ENCODE measurements at places on chromosomes 11 and 22. TPM values are rescaled to one million over a fixed set of nuclear protein-coding genes. Genes with fewer than 3 reads are reported as not detected.

DNA sequence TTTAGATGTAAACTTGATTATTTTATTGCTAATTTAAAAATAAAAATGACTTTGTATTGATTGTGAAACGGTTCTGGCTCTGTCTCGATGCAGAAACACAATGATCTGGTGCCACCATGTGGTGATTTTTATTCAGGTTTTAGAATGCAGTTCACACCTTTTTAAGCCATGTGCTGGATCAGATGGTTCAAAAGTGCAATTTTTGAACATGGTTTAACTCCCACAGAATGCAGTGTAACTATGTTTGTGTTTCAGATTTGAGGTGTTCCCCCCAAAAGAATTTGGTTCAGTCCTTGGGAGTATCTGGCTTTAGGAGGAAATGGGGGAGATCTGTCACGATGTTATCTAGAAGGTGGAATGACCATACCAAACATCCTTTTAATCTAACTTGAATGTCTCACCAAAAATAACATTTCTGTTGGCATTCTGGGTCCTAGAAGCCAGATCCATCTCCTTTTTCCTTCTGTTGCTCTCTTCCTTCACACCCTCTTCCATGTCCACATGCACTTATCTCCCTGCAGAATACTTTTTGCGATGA is 7.9 kb downstream of the MRPL16 start:
- DNase-seq, result peak; percentile 75

- DNase-seq, result no peak
Observed at GRCh38 chr11:119195680-119196079, 10.4 kb downstream of the NHERF4 start.

GRCh38 chr11:47175746-47176327 is 842 bp downstream of the ARFGAP2 start:
- no peak for DNase-seq

GRCh38 chr11:78391424-78391823 is 26.2 kb downstream of the GAB2 start:
- DNase-seq, result no peak

DNA sequence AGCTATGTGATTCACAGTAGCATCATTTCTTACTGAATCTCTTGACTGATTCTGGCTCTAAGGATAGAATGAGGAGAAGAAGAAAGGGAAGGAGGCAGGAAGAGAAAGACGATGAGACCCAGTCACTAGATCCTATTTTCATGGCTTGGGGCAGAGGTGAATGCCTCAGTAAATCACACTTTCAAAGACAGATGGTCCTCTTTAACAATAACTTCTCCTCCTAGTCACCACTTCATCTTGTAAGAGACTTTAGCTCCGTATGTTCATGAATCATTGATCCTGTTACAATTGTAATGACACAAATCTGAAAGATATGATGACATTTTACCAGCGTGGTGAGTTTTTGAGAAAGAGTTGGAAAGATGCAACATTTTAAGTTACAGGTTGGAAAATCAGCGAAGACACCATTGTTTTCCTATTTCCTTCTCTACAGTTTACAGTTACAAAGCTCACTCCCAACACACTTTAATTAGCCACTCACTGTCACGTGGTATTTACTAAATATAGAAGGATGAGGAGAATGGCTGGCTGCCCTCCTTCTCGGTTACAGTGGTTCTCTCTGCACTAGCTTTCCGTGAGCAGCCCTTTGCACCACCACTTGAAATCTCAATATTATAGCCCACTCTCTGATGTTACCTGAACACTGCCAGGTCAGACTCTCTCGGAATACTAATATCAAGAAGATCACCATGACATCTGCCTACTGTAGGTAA is 205.8 kb downstream of the CADM1 start:
- no peak for DNase-seq

DNA sequence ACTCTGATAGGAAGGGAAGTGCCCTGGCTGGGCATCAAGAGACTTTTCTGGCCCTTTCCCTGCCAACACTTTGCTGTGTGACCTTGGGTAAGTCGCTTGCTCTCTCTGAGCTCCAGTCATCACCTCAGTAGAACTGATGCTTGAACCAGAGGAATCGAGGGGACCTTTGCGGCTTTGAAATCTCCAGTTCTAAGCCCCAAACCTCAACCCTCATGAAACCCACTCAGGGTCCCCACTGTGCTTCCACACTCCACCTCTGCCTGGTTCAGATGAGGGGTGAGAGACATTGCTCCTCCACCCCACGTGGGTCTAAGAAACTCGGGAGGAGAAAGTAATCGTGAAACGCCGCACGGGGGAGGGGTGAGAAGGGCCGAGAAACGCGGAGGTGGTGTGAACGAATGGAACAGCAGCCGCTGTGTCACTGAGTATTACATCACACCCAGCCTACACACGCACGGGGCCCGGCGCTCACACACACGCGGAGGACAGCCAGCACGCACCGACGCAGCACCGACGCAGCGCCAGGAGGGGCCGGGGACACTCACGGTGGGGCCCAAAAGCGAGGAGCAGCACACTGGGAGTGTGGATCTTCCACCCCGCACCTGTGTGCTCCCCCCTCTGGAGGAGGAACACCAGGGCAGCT is 4.3 kb downstream of the RTN4RL2 start:
- no peak for DNase-seq

- no peak for DNase-seq
Observed at GRCh38 chr11:72432347-72433287, 1.7 kb downstream of the CLPB start.

- DNase-seq, result peak; percentile 68
Observed at GRCh38 chr11:17208257-17208999, 642 bp upstream of the PIK3C2A start.

- no peak for DNase-seq
Observed at GRCh38 chr11:37511425-37511933, 913.4 kb upstream of the RAG2 start.

DNA sequence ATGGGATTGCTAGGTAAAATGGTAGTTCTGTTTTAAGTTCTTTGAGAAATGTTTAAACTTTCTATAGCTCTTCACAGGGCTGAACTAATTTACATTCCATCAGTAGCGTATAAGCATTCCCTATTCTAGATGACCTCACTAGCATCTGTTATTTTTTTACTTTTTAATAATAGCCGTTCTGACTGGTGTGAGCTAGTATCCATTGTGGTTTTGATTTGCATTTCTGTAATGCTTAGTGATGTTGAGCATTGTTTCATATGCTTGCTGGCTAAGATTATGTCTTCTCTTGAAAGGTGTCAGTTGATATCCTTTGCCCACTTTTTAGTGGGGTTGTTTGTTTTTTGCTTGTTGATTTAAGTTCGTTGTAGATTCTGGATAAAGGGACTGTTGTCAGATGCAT is 35.9 kb downstream of the MMP27 start:
- DNase-seq, result no peak

DNA sequence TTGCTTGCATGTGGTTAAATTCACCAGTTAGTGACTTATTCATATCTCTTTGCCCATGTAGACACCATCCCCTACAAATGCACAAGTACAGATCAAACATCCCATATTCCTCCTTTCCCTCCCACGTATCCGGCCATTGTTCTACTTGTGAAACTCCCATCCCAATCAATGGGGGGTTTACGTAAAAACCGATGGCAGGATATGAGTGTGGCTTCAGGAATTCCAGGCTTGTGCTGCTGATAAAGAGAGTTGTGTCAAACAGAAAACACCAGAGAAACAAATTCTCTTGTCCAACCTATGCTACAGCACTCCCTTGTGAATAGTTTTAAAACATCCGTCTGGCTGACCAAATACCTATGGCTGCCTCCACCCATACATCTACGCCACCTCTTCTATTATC is 15.5 kb downstream of the FLI1 start:
- no peak for DNase-seq

- DNase-seq, result no peak
Observed at GRCh38 chr11:118155776-118156530, 3.3 kb upstream of the SCN4B start.

GRCh38 chr22:40757071-40757470 is 62.1 kb downstream of the SLC25A17 start:
- DNase-seq, result no peak

- no peak for DNase-seq
Observed at GRCh38 chr11:14095882-14096281, 133.4 kb downstream of the SPON1 start.

GRCh38 chr11:65104628-65105027 is 7.0 kb upstream of the TM7SF2 start:
- DNase-seq, result no peak

DNA sequence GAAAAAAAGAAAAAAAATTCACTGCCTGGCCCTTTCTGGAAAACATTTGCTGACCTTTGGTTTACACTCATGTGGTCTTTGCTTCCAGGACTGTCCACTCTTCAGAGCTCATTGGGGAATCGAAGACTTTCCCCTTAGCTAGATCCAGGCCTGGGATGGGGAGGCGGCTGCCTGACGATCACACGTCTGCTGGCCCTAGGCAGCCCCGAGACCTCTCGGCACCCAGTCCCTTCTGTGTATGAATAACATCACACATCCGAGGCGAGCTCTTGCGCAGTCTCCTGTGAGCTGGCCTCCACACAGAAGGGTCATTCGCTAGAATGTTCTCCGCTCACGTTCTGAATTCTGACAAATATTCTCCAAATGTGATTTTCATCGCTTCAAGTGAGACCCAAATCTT is 25.7 kb upstream of the GAL start:
- DNase-seq, result no peak

GRCh38 chr11:75285776-75286360 is 45.3 kb downstream of the TPBGL start:
- no peak for DNase-seq

GRCh38 chr11:134664447-134665187 is 252.6 kb upstream of the B3GAT1 start:
- DNase-seq, result no peak

GRCh38 chr11:71551711-71552110 is 3.5 kb downstream of the KRTAP5-9 start:
- no peak for DNase-seq

- no peak for DNase-seq
Observed at GRCh38 chr11:11567936-11568650, 53.7 kb downstream of the GALNT18 start.

DNA sequence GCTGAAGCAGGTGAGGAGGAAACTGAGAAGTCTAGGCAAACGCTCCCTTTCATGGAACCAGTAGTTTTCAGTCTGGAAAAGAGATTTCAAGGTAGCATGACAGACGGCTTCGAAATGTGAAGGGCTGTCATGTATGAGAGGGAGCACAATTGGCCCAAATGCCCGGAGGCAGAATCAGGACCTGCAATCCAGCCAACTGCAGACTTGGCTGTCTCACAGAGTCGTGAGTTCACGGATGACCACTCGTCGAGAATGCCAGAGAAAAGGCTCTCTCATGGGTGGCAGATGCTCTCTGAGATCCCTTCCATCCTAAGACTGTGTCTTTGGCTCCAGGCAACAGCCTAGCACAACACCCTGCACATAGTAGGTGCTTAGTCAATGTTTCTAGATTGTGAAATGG is 134.8 kb downstream of the DSCAML1 start:
- DNase-seq, result no peak

DNA sequence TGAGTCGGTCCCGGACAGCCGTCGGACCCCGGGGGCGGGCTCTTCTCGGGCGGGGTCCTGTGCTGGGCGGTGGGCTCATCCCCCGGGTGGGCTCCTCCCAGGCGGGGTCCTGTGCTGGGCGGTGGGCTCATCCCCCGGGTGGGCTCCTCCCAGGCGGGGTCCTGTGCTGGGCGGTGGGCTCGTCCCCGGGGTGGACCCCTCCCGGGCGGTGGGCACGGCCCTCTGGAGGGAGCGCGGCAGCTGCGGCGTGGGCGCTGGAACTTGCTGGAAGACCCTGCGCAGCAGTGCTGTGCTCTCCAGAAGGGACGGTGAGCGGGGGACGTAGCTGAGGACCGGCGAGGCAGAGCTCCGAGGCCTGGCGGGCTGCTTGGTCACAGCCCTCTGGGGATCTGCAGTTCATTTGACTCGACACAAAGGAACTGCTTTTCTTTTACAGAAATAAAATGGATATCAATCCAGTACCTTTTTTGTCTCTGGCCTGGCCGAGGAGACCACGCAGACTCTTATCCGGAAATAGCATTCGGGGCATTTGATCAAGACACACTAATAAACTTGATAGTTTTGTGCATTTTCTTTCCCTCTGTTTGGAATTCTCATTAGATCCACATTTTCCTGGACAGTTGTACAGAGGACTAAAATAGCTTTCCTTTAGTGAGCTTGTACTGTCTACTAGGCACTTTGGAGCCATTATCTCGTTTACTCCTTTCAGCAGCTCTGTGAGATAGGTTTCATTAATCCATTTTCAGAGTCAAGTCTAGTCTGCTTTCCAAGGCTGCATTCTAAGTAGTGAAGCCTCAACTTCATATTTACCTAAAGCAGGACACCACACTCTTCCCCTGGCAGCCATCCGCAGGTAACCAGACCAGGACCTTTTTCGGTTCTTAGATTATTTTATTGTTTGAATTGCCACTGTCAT is 812 bp downstream of the JAM3 start:
- no peak for DNase-seq

- peak; percentile 91 for DNase-seq
Observed at GRCh38 chr11:65425105-65425970, 2.7 kb downstream of the NEAT1 start.

GRCh38 chr11:36822829-36823228 is 224.8 kb upstream of the RAG2 start:
- no peak for DNase-seq

GRCh38 chr11:66363805-66364535 is 7.6 kb downstream of the SLC29A2 start:
- peak; percentile 80 for DNase-seq

DNA sequence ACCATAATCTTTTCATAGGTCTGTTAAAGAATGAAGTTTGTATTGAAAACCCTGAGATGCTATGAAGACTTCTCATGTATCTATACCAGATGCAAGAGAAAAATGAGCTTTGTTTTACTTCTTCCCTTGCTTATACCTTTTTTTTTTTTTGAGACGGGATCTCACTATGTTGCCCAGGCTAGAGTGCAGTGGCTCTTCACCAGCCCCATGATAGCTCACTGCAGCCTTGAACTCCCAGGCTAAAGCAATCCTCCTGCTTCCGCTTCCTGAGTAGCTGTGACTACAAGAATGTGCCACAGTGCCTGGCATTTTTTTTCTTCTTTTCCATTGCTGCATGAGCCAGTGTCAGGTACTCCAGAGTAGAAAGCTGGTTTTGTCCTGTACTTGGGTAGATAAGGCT is 10.8 kb downstream of the CEP295 start:
- no peak for DNase-seq

DNA sequence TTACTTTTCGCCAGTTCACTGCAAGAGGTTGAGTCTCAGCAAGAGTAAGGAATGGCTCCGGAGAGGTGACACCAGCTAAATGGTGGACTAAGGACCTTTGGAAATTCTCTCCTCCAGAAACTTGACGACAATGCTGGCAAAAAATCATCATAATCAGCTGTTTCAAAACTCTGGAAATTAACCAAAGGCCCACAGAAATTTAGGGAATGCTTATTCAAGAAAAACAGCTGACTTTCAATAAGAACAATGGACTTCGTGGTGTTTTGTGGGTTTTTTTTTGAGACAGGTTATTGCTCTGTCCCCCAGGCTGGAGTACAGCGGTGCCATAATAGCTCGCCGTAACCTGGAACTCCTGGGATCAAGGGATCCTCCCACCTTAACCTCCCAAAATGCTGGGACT is 68.4 kb upstream of the SEPTIN5 start:
- DNase-seq, result no peak

GRCh38 chr22:28629420-28630176 is 50.0 kb downstream of the TTC28 start:
- no peak for DNase-seq

The SLC22A6 gene
- not detected for total RNA-seq

The ZNF280B gene
- 2.6 TPM for total RNA-seq

The RTL10 gene
- total RNA-seq, result 16.1 TPM

The HOATZ gene
- not detected for total RNA-seq

The IGSF9B gene
- total RNA-seq, result 96.3 TPM

Measured in activated CD8-positive, alpha-beta T cell treated with anti-CD3 and anti-CD28 coated beads, Interleukin-2, amount 10 ng/mL, durations not matched to agents 7 days and 5 days (primary cell).